ENCODE measurements at places on chromosomes 11 and 22.

DNA sequence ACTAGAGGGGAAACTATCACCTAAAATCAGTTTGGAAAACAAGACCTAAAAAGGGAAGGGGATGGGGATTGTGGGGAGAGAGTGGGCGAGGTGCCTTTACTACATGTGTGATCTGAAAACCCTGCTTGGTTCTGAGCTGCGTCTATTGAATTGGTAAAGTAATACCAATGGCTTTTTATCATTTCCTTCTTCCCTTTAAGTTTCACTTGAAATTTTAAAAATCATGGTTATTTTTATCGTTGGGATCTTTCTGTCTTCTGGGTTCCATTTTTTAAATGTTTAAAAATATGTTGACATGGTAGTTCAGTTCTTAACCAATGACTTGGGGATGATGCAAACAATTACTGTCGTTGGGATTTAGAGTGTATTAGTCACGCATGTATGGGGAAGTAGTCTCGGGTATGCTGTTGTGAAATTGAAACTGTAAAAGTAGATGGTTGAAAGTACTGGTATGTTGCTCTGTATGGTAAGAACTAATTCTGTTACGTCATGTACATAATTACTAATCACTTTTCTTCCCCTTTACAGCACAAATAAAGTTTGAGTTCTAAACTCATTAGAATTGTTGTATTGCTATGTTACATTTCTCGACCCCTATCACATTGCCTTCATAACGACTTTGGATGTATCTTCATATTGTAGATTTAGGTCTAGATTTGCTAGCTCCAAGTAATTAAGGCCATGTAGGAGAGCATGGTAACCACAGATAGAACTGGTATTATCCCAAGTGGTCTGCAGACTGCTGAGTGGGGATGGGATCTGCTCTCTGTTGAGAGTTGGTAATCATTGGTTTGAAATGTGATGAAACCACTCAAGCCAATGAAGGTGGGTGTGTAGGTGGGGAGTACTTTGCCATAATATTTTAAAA is 3.6 kb downstream of the NEAT1 start:
- DNase-seq, result peak; percentile 44

DNA sequence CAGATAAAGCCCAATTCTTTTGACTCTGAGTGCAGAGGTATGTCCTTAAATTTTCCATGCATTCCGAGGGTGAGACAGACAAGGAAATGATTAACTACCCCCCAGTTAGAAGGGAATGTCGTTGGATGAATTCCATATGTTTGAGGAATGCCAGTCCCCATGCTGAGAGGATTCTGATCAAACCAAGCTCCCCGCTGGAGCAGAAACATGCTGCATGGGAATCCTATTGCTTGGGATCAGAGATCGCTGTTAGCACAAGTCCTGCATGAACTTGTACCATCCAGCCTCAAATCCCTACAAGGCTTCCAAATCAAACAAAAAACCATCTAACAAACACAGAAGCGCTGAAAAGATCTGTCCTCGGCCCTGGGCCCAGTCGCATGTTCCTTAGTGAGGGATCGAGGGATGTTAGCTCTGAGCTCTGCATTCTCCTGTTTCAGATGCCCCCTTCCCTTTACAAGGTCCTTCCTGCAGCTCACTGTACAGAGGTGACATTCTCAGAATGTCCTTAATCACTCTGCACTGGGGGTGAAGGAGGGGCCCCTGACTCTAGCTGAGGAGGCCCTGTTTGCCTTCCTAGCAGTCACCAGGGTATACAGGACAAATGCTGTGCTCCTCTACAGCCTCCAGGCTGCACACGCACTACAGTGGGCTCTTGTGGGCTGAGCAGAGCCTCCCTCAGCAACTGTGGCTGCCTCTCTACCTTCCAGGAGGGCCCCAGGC is 353.4 kb downstream of the TENM4 start:
- DNase-seq, result no peak

DNA sequence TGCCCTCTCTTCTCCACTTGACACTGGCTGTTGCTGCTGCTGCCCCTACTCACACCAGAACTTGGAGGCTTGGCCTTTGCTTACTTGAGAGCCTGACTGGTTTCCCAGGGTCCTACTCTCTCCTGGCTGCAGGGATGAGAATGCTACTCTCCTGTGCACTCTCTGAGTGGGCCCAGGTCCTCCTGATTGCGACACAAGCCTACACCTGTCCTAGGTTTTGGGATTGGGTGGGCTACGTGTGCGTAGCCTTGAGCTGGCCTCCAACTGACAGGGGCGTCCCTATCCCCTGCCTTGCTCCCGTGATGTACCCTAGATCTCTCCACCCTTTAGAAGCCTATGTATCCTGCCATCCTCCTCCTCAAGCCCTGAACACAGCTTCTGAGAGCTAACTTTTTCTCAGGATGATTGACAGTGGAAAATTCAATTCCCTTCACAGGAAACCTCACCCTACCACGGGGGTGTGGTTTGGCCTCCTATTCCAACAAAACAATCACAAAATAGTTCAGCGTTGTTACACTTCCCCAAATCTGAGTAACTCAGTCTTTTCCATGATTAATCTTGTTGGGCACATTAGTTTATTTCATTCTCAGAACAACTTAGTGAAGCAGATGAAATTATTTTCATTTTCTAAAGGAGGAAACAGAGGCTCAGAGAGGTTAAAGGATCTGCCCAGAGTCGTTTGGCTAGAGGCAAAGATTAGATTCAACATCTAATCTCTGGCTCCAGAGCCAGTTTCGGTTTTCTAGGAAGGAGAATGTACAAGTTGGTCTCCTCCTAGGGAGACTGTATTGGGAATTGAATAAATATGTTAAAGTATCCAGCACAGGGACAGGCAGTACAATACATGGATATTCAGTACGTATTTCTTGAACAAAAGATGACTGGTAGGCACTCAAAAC is 17.6 kb upstream of the AMOTL1 start:
- DNase-seq, result no peak

DNA sequence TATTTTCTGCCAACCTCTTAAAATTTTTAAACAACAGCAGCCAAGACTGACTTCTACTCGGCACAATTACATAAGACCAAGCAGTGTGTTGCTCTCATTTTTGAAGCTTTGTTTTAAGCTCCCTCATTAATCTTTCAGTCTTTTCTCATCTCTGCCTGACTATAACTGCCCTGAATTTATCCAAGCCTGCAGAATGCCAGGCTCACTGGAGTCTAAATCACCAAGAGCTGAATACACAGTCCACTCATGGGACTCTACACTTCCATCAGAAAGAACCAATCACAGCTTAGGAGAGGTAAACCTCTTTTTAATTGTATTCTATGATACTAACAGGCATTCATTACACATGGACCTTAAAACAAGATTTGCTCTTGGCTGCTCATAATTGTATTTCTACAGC is 178.7 kb downstream of the CADM1 start:
- DNase-seq, result no peak

DNA sequence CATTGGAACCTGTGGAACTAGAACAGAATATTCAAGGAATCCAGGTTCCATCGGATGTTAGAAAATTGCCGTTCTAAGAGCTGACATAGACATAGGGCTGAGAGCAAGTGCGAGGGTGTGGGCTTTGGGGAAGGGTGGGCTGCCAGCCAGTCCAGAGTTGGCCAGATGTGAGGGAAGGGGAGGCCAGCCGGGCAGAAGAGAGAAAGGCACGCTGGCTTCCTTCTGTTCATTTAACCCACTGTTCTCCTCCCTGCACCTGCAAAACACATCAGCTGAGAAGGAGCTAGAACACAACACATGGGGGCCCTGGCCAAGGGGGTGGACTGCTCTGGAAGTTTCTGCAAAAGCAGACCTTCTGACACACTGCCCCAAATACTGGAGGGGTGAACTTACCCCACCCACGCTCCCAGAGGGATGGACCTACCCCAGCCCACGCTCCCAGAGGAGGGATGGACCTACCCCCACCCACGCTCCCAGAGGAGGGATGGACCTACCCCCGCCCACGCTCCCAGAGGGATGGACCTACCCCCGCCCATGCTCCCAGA is 98.0 kb downstream of the SHANK2 start:
- no peak for DNase-seq

DNA sequence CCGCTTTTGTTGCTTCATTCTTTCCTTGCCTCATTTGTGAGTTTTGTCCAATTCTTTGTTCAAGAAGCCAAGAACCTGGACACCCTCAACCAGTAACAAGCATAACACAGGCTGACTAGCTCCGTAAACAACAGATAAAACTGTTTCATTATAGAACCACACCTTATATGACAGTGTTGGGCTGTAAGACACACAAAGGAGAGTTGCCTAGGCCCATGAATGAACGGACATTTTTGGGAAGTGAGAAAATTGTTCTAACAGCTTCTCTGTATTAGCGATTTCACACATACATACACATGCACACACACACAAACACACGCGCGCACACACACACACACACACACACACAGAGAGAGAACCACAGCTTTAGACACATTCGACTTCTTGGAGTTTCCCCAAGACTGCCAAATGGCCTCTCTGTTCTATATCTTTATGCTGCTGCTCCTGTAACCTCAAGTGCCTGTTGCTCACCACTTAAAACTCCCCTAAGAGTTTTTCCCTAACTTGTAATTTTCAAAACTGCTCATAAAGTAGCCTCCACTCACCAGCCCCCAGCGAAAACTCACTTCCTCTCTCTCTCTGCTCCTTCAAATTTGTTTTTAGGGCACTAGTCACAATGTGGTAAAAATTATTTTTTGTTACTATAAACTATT is 35.9 kb downstream of the CTSC start:
- DNase-seq, result peak; percentile 27

DNA sequence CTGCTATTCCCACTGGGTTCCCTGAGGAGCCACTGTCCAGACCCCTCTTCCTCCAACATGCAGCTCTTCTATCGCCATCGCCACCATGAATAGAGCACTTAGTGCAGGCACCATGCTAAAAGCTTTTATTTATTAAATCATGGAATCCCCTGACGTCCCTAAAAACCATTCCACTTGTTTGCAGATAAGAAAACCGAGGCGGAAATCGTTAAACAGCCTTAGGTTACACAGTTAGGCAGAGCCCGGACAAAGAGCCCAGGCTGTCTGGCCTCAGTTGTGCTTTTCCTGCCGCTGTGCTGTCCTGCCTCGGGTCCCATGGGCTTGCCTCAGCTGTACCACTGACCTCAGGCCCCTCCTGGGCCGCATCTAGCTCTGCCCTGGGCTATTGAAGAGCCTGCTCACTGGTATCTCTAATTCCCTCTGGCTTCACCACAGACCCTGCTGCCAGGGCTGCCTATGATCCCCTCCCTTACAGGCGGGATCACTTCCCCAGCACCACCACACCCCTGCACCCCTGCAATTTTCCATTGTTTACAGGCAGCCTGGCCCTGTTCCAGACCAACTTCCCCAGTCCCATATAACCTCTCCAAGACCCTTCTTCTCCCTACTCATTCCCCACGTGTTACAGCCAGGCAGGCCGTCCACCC is 13.0 kb upstream of the TUB start:
- no peak for DNase-seq

GRCh38 chr22:40391417-40391816 is 21.0 kb downstream of the SGSM3 start:
- no peak for DNase-seq

DNA sequence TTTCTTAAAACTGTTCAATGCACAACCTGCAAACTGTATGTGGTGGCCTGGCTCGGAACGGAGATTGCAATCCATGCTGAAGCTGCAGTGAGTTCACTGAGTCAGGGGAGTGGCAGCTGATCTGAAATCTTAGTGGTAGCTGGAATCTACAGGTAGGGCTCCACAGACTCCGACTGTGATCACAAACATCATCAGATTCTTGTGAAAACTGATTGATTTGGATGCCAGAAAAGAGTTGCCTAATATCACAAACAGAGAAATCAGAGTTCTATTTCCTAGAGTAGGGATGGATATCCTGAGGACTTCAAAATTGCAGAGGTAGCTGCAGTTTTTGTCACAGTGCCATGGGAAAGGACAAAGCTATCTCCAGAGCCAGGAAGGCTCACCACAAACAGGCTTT is 57.5 kb upstream of the SC5D start:
- DNase-seq, result no peak

DNA sequence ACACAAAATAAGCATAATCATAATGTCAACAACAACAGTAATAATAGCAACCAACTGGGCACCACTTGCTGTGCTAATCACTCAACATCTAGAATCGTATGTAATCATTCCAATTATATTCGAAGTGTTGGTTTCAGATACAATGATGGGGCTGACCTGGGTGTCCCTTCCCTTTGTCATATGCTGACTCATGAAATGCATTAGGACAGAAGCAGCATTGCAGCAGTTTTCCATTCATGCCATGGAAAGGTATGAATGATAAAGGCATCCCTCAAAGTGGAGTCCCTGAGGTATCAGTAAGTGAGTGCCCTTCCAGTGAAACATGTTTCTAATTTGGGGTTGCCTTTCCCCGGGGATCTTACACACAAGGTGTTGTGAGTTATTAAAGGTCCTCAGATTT is 46.3 kb upstream of the ANO3 start:
- no peak for DNase-seq

DNA sequence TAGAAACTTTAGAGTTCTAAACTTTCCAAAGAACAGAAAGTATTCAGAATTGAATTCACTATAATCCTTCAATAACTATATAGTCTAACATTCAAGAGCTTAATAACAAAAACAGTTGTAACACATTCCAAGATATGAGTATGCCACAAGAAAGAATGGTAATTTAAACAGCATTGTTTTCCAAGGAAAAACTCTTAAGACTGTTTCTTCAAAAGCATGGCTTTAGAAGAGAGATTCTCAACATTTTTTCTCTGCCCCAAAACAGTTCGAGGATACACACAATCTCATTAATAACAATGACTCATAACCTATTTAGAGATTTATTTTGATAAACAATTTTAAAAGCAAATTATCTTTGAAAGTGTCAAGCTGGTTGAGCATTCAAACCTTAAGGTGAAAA is 16.7 kb upstream of the ARHGAP32 start:
- no peak for DNase-seq

DNA sequence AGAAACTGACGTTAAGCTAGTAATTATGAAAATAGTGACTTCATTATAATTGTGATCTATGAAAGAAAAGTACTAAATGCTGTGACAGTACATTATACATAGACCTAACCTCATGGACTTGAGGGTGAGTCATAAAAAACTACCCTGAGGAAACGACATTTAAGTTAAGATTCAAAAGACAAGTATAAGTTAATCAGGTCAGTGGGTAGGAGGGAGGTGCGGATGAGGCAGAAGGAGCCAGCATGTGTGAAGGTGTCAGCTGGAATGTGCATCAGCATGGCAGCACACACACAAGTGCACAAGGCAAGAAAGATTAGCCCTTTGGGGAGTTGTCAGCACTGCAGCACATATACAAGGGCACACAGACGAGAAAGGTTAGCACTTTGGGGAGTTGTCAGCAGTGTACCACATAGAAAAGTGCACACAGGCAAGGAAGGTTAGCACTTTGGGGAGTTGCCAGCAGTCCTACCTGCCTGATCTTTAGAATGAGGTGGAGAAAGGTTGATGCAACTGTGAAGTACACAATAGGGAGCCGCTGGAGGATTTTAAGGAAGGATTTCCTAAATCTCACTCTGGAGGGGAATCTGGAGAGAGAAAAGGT is 31.6 kb upstream of the CAVIN3 start:
- no peak for DNase-seq

GRCh38 chr11:76805206-76805913 is 22.2 kb downstream of the TSKU start:
- DNase-seq, result no peak

DNA sequence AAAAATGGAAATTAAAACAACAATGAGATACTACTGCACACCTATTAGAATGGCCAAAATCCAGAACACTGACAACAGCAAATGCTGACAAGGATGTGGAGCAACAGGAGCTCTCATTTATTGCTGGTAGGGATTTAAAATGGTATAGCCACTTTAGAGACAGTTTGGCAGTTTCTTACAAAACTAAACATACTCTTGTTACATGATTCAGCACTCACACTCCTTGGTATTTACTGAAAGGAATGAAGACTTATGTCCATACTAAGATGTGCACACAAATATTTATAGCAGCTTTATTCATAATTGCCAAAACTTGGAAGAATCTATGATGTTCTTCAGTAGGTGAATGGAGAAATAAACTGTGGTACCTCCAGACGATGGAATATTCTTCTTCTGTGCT is 40.8 kb downstream of the PGM2L1 start:
- no peak for DNase-seq
